Stimulated activated CD8-positive, alpha-beta memory T cell treated with anti-CD3 and anti-CD28 coated beads, Interleukin-4, amount 100 ng/mL, for 4 hours (primary cell): ENCODE measurements at places on chromosomes 6 and 20.

DNA sequence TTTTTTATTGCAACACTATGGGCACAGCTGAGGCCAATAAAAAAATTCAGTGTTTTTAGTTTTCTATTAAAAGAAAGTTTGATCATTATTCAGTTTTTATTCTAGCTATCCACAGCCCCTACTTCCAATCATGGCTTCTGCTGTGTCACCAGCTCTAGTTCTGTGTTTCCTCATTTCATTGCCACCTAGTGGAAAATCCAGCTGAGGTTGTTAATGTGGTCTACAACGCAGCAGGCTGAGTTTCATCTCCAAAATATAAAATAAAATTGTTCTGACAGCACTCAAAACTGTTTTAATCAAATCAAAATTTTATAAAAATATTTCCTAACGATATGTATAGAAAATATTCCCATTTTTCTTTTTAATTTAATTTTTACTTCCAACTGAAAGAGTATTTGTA lies 13.6 kb downstream of the COL9A1 start:
- no peak for DNase-seq

DNA sequence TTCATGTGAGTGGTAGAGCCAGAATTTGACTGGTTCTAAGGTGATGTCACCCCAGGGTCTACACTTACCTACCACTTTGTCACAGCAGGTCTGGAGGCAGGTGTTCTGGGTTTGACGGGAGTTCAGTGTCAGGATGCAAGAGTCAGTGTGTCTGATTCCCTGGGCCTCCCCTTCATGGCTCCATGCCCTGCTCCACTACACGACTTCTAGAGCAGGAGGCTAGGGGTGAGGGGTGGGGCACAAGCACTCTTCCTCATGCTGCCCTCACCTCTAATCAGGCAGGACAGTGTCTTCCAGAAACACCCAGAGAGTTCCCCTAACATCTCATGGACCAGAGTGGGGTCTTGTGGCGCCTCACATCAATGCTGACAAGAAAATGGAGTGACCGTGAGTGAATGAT lies 118.2 kb downstream of the CDC5L start:
- no peak for DNase-seq

- no peak for DNase-seq
Measured at GRCh38 chr6:118770112-118770788, 118.9 kb upstream of the CEP85L start.

- DNase-seq: no peak
Measured at GRCh38 chr20:10487142-10488136, 52.3 kb downstream of the SLX4IP start.

- no peak for DNase-seq
Measured at GRCh38 chr6:76481101-76481500, 408.6 kb upstream of the IMPG1 start.

GRCh38 chr6:22821664-22822320 lies 252.4 kb downstream of the HDGFL1 start:
- no peak for DNase-seq

DNA sequence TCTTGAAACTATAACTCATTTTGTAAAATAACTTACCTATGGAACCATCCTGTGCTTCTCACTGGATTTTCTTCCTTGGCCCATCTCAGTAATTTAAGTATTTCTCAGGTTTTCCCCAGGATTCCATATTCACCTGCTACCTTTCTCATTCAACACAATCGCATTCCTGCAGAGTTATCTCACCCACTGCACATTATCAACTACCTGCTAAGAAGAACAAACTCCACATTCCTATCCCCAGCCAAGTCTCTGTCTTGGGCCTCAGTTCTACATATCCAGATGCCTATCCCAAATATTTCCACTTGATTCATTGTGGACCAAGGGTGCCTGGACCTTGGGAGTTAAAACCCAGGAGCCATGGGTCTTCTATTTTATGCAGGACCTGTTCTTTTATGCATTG lies 60.2 kb upstream of the KCNQ5 start:
- no peak for DNase-seq

DNA sequence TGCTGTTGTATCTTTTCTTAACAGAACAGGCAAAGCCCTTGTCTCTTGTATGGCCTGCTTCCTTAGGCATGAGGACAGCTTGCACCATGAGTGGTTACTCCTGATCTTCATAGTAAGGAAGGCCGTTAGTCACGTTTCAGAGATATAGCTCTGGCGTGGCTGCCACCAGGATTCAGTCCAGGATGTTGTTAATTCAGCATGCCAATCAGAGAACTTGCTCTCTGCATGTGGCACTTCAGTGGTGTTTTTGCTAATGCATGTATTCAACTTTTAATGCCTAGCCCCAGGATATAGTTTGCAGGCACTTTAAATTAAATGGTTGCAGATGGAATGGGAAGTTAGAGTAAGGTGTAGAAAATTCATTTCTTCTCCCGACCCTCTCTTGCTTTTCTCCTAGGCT lies 20.0 kb downstream of the ARFGEF2 start:
- no peak for DNase-seq

- DNase-seq: no peak
Measured at GRCh38 chr6:119276211-119276610, 73.3 kb downstream of the MAN1A1 start.

GRCh38 chr6:144757730-144758129 lies 472.6 kb downstream of the UTRN start:
- DNase-seq: no peak

GRCh38 chr6:378958-379409 lies 12.6 kb upstream of the IRF4 start:
- DNase-seq: no peak

GRCh38 chr20:36886859-36887751 lies 11.2 kb downstream of the TLDC2 start:
- DNase-seq: peak; percentile 68
